ENCODE measurements at places on chromosomes 16 and 17.

- peak; percentile 70 for DNase-seq
These were observed 34.4 kb upstream of the RGS9 start for GRCh38 chr17:65102788-65103187.

DNA sequence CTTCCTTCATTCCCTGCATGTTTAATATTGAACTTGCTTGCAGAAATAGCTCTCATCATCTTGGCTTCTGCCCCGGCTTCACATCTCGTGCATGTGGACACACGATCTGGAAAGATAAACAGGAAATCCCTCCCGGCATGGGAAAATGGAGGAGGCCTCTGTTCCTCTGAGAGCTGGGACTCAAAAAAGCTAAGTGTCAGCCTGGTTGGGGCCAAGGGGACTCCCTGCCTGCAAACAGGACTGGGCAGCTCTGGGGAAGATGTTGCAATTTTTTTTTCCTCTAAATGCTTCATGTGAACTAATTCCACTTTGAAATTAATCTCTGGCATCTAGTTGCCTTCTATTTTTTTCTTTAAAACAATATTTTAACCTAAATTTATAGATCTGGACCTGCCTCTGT, 24.8 kb downstream of the ITPRIPL2 start:
- DNase-seq = no peak

DNA sequence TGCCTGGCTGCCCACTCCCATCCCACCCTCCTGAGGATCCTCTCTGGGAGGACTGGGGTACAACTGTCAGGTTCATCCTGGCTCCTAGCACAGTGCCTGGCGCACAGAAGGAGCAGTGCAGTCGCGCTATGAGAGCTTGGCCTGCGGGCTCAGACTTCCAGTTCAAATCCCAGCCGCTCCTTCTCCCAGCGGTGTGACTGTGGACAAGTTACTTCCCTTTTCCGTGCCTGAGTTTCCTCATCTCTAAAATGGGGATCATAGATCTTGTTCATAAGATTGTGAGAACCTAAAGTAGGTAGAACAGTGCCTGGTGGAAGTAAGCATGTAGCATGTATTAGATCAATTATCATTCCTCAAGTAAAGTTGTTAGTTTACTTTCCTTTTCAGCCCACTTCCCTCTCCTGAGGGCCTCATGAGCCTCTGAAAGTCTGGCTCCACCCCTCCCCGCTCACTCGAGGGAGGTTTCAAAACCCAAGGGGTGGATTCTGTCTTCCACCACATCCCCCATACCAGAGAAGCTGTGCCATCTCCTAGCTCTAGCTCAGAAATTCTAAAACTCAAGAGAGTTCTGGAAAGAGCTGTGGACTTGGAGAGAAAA, 19.9 kb upstream of the COL1A1 start:
- no peak for DNase-seq

- DNase-seq = no peak
These were observed 87.6 kb downstream of the FOXL1 start for GRCh38 chr16:86665929-86666328.

DNA sequence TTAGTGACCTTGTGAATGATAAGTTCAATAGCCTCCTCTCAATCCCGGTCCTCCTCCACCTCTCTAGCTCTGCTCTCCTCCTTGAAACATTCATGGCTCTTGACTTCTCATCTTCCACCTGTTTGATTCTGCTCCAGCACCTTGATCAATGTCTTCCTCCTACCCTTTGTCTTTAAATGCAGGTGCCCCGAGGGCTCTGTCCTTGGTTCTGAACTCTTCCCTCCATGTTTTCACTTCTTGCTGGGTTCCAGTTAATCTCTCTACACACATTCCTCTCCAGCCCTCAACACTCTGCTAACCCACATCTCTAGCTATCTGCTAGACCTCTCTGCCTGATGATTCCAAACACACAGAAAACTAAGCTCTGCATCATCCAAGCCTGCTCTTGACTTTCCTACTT, 13.4 kb downstream of the CD300E start:
- no peak for DNase-seq

GRCh38 chr17:44906010-44906646, 6.9 kb upstream of the EFTUD2 start:
- peak; percentile 91 for DNase-seq

DNA sequence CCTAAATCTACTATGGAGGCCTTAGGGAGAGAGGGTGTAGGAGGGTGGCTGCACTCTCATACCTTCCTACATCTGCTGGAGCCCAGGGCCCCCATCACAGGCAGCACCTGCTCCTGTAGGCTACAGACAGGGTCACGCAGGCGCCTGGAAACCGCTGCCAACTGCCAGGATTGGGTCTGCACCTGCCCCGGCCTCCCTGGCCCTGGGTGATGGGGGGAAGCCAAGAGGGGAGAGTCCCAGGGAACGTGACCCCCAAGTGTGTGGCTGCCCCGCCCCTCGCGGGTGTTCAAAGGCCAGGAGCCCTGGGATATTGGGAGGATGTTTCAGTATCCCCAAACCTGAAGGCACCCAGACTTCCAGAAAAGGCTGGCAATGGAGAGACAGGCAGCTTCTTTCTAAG, 5.6 kb upstream of the TEX19 start:
- no peak for DNase-seq

GRCh38 chr16:52470585-52470984, 76.4 kb downstream of the TOX3 start:
- DNase-seq = no peak

DNA sequence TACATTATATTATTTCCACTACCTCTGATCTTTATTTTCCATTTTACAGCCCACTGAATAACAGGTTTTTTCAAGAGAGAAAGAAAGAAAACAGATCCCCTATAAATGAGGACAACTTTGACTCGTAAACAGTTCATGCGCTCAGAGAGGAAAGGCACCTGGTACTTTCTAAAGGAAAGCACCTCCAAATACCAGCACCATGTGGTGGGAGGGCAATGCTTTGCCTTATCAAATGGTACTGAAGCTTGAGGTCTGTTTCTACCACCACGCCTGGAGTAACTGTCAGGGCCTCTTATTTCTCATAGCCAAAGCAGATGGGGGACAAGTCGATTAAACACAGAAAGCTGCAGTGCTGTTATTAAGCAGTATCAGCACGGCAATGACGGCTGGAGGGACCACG, 510.3 kb upstream of the ZFHX3 start:
- DNase-seq = no peak

DNA sequence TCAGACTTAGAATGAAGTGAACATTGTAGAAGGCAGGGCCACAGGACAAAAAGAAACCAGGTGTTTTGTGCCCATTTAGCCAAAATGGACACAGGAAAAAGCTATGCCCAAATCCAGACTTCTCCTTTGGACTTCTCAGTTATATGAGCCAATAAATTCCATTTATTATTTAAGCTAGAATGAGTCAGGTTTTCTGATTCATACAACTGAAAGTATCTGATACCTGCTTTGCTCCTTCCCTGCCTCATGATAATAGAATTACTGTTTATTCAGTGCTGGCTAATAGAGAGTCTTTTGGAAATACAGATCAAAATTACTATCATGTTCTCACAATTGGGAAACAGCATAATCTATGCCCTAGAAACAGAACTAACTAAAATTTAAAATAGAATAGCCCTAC, 8.7 kb upstream of the CPD start:
- no peak for DNase-seq

DNA sequence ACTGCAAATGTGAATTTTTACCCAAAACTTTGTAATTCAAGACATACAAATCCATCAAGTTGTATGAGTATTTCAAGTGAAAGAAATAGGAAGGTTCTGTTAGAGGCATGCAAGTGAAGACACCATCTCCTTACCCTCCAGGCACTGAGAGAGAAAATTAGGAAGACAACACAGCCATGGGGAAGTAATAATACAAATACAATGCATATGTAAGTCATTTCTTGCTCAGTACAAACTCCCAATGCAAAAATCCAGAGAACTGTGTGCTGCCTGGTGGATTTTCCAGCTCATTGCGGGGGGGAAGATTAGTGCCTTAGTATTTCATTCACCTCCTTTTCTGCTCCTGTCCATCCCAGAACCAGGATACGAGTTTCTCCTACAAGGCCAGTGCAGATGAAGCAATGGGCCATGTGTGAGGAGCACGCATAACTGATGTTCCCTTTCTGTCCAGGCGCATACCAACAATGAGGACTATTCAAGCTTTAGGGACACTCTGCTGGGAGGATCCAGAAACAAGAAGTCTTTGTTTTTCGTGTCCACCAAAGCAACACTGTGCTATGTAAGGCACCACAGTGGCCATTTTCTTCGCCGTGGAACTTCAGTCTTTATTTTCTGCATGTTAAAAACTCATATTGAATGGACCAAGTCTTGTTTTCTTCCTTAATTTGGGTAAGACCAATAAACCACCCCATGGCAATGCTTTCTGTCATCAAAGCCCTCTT, 143.7 kb upstream of the RCVRN start:
- DNase-seq = no peak

GRCh38 chr17:64423881-64424280, 25.0 kb upstream of the MILR1 start:
- DNase-seq = no peak

DNA sequence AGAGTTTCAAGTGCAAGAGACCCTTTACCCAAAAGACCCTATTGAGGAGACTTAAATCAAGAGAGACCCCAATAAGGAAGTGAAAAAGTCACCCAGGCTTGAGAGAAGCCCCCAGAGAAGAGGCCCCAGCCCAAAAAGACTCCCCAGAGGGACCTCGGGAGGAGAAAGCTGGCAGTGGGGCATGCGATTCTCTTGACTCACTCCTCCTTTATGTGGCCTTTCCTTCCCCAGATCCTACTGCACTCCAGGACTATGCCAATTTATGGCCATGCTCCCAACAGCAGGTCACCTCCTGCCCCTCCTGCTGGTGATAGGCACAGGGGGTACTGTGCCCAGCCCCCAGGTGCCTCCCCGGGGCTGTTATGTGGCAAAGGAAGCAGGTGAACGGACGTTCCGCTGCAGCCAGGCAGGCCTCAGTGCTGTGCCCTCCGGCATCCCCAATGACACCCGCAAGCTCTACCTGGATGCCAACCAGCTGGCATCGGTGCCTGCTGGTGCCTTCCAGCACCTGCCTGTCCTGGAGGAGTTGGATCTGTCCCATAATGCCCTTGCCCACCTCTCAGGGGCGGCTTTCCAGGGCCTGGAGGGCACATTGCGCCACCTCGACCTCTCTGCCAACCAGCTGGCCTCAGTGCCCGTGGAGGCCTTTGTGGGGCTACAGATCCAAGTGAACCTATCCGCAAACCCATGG, 16.3 kb downstream of the LRRC3C start:
- no peak for DNase-seq

DNA sequence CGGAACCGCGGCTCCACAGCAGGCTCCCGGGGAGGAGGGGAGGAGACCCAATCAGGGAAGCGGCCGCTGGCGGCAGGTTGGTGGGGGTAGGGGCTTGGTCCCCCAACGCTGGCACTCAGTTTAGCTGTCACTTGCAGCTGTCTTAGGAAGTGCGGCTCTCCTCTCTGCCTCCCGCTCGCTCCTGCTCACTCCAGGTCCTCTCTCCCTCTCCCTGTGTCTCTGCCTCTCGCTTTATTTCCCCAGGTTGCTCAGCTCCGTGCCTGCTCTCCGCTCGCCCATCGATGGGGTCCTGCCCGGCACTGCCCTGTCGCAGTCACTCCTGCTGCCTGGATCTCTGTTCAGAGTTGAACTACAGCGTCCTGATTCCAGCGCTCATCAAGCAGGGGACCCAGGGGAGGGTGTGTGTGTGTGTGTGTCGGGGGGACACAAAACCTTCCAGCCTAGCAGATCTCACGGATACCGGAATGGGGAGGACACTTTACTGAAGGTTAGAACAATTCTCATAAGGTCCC, 145.6 kb downstream of the ENGASE start:
- no peak for DNase-seq

DNA sequence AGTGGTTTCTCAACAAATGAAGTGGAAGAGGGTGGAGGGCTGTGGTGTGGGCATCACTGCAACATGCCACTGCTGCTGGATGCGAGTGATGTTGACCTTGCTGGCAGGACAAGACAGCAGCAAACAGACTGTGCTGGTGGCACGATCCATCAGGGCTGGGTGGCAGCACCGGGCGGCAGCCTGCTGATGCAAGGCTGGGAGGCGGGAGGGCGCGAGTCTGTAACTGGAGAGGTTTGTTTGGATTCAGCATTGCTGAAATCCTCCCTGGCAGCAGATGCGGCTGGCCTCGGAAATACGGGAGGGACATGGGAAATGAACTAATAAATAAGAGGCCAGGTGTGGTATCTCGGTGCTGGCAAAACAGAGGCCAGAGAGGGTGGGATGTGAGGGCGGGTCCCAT, 224.2 kb downstream of the ENGASE start:
- DNase-seq = no peak

DNA sequence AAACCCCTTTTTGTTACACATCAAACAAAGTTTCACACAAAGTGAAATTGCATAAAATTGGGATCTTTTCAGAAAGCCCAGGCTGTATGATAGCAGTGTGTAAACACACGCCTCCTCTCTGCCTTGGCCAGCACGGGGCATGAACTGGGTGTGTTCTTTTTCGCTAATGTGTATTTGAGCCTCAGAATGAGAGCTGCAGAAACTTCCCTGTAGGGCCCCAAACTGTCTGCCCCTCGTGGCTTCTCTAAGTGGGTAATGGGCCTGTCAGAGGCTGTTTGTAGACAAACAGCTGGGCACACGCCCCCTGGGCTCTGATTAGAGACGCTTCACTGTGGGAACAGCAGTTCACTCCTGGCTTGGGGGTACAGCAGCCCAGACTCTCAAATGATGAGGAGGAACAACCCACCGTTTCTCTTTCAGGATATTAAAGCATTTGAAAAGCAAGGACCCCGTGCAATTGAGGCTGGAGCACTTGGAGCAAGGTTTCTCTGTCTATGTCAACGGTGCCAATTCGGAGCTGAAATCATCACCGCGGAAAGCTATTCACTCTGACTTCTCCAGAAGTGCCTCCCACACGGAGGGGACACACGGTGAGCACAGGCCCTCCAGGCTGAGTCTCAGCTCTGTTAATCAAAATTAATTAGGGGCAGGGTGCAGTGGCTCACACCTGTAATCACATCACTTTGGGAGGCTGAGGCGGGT, 78.4 kb downstream of the KATNIP start:
- DNase-seq = no peak

GRCh38 chr16:8375232-8375587, 215.1 kb downstream of the TMEM114 start:
- DNase-seq = no peak

- DNase-seq = no peak
These were observed 53.0 kb downstream of the IKZF3 start for GRCh38 chr17:39810939-39811728.

DNA sequence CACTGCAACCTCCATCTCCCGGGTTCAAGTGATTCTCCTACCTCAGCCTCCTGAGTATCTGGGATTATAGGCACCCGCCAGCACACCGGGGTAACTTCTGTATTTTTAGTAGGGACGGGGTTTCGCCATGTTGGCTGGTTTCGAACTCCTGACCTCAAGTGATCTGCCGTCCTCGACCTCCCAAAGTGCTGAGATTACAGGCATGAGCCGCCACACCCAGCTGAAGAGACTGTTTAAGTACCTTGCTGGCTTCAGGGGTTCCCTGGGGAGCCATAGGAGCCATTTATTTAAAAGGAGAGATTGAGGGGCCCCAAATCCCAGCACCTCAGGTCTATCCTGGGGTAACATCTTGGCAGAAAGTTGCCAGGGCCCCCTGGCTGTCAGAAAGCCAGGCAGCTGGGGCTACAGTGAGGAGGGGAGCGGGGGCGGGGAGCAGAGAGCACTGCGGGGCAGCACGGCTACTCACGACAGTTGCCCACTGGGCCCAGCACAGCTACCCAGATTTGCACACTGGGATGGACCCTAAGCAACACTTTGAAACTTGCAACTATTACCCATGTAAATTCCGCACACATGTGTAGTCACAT, 1.6 kb downstream of the SNAI3 start:
- no peak for DNase-seq

GRCh38 chr16:87562201-87562600, 40.1 kb upstream of the JPH3 start:
- DNase-seq = no peak

- DNase-seq = peak; percentile 83
These were observed 14.6 kb upstream of the PITPNA start for GRCh38 chr17:1577182-1577581.

- DNase-seq = no peak
These were observed 3.3 kb upstream of the CSNK2A2 start for GRCh38 chr16:58201163-58201562.

All from RCC 7860 (cell line).